H7 (cell line): ENCODE measurements at places on chromosomes 3 and 15. TPM values are rescaled to one million over a fixed set of nuclear protein-coding genes. Genes with fewer than 3 reads are reported as not detected.

Gene ALDH1A2
- total RNA-seq, result 0.10 TPM in 1 of 2 replicates, not detected in the other

Gene TEX55
- total RNA-seq, result not detected in 2 replicates

Gene SPTSSB
- total RNA-seq, result 0.07 and 0.31 TPM in 2 replicates

Gene PP2D1
- total RNA-seq, result not detected in 2 replicates

Gene CNTN4
- 1.00 and 2.3 TPM in 2 replicates for total RNA-seq

Gene PGBD4
- total RNA-seq, result 0.55 and 0.69 TPM in 2 replicates

Gene SHF
- 40.0 and 56.4 TPM in 2 replicates for total RNA-seq

Gene CEMIP
- total RNA-seq, result 0.03 TPM in 1 of 2 replicates, not detected in the other

Gene PLA1A
- not detected in 2 replicates for total RNA-seq

Gene SOX2
- 233 and 264 TPM in 2 replicates for total RNA-seq

Gene FMN1
- 1.7 and 5.2 TPM in 2 replicates for total RNA-seq

Gene BLOC1S6
- total RNA-seq, result 34.8 and 40.1 TPM in 2 replicates

Gene SOX14
- total RNA-seq, result 0.52 and 1.2 TPM in 2 replicates

Gene HRH1
- not detected in 2 replicates for total RNA-seq

Gene HDGFL3
- total RNA-seq, result 39.0 and 68.0 TPM in 2 replicates

Gene IQCH
- 1.3 and 2.2 TPM in 2 replicates for total RNA-seq

Gene LRRFIP2
- total RNA-seq, result 16.8 and 23.9 TPM in 2 replicates

Gene IL17RB
- 7.2 and 8.9 TPM in 2 replicates for total RNA-seq

DNA sequence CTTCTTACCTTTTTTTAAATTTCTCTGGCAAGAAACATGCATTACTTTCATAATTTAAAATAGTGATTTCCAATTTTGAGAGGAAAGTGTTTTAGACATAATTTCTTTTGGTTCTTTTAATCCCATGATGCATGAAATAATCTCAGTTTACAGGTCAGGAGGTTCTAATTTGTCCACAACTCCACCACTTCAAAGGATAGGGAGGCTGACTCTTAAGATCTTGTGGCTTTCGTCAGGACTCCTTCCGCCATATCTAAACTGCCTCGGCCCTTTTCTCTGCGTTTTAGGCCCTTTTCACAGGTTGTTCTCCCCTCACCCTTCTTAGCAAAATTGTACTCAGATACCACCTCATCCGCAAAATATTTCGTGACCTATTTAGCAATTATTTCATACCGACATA lies 8.0 kb downstream of the DYNC1LI1 start:
- no peak for DNase-seq

DNA sequence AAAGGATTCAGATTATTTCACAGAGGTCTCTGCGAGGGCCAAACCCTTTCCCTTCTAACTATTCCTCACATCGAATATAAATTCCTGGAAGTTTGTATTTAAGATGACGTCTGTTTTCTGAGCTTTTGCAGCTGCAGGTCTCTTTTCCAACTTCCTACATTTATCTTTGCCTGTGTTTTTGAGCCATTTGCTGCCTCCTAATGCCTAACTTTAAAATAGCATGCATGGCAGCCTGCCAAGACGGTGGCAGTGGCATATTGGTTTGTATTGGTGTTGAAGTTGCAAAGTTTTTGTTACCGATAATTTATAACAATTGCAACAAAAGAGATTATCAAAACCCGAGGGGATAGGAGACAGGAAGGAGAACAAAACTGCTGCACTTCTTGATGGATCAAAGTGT lies 187.1 kb upstream of the DNAJC19 start:
- peak; percentile 28 for DNase-seq

DNA sequence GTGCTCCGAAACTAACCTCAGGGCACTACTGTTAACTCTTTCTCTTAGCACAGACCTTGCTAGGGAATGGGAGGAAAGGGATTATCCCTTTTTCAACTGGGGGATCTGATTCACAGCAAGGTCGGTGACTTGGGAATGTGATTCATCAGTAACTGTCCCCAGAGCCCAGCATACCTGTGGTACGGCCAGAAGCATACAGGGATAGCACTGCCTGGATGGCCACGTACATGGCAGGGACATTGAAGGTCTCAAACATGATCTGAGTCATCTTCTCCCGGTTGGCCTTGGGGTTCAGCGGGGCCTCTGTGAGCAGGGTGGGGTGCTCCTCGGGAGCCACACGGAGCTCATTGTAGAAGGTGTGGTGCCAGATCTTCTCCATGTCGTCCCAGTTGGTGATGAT lies 2.3 kb downstream of the ACTC1 start:
- no peak for DNase-seq

GRCh38 chr15:72169921-72170611 lies 27.5 kb downstream of the GRAMD2A start:
- no peak for DNase-seq

DNA sequence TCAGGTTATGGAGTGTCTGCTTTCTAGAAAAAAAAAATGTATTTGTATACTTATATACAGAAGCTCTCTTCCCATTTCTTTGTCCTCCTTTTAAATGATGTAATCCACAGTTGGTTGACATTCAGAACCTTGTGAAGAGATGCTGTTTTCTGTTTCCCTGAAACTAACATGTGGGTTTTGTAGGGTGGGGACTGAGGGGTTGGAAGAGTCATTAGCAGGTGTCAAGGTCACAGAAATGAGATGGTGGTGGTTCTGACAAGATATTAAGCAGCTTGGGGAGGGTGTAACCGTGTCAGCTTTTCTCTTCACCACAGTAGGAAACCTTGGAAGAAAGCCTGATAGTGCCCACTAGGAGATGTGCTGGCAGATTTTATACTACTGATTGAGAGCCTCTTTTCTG lies 2.4 kb downstream of the RASA2 start:
- DNase-seq, result no peak

DNA sequence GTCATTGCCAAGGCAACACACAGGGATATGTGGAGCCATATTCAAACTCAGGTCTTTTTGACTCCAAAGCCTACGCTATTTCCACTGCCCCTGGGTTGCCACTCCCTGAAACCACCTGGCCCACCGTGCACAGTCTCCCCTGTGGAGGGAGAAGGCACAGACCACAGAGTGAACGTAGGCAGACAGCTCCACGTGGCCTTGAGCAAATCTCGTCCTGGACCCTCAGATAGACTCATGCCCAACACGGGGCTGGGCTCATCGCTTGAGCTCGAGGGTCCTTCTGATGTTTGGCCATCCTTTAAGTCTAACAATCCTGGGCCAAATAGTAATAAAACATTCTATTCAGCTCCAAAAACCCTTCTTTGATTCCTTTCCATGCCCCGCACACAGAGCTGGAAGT lies 72.0 kb downstream of the CPN2 start:
- no peak for DNase-seq

- no peak for DNase-seq
Measured at GRCh38 chr3:10602271-10602670, 96.9 kb upstream of the ATP2B2 start.

GRCh38 chr3:16490062-16490619 lies 23.4 kb downstream of the RFTN1 start:
- no peak for DNase-seq

GRCh38 chr3:117104381-117104780 lies 394.8 kb downstream of the TUSC7 start:
- DNase-seq, result no peak

DNA sequence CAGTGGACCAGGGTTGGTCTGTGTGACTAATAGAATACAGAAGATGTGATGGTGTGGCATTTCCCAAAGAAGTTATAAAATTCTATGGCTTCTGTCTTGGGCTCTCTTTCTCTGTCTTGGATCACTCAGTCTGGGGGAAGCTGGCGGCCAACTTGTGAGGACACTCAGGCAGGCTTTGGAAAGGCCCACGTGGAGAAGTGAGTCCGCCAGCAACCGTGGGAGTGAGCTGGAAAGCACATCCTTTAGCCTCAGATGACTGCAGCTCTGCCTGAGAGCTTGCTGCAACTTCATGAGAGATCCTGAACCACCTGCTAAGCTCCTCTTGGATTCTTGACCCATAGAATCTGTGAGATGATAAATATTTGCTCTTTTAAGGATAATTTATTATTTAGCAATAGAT lies 72.0 kb upstream of the RASGRP1 start:
- DNase-seq, result no peak

GRCh38 chr3:106862067-106862466 lies 515.2 kb upstream of the CCDC54 start:
- DNase-seq, result no peak

GRCh38 chr3:175260145-175260794 lies 401.1 kb downstream of the NAALADL2 start:
- no peak for DNase-seq

- peak; percentile 96 for DNase-seq
Measured at GRCh38 chr15:66702035-66702786, at the start of gene SMAD6. TSS of gene SMAD6 (plus strand) at chr15:66702236. CDS start at chr15:66703259, 1,023 bp downstream.

GRCh38 chr3:61683549-61684236 lies 122.3 kb downstream of the PTPRG start:
- no peak for DNase-seq

DNA sequence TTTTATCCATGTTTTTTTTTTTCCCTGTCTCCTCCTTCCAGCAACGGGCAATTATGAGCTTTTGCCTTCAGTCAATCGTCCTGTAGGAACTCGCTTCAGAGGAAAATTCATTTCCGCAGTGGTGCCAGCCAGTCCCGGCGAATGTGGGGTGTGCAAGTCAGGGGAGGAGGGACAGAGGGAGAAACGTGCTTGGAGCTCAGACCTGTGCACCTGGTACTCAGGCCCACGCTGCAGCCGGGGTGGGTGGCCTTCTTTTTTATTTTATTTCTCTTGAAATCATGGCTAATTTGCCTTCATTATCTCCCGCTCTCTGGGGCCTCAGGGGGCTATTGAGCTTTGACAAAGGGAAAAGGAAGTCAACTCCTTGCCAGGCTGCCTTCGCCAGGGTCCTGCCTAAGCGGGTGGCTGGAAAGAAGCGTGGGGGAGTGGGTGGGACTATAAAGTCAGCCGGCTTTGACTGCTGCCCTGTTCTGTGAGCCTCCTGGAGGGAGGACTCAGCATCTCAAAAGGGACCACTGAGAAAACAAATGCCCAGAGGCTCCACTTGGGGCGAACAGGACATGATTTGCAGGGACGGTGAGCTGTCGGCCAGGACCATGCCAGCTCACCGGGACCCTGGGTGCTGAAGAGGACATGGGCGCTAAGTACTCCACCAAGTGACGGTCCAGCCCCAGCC lies 5.5 kb downstream of the GRIP2 start:
- DNase-seq, result peak; percentile 89

GRCh38 chr15:49715211-49715610 lies 94.4 kb downstream of the DTWD1 start:
- no peak for DNase-seq

GRCh38 chr15:88902221-88902835 lies 7.0 kb upstream of the HAPLN3 start:
- peak; percentile 7 for DNase-seq

- no peak for DNase-seq
Measured at GRCh38 chr3:59189526-59189925, 139.7 kb upstream of the CFAP20DC start.

DNA sequence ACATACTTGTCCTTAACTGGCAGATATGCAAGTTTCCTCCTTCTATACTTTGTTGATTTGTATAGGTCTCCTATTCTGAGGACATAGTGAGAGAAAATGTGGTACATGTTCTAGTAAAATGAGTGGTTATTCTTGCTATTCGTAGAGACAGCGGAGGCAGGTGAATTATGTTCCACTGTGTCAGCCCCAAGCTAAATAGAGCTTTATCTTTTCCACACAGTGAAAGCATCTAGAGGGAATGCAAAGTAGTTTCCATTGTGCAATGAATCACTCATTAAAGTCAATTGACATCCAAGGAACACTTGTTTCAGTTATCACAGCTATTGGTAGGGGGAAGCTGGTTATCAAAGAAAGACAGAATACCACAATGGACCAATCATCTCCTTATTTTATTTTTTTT lies 262.4 kb downstream of the NLGN1 start:
- no peak for DNase-seq
